ENCODE measurements at places on chromosomes 13 and 19.

GRCh38 chr19:5205937-5206750 lies 134.5 kb downstream of the PTPRS start:
- DNase-seq = no peak

- no peak for DNase-seq
Observed at GRCh38 chr19:33241091-33241529, 15.5 kb upstream of the SLC7A10 start.

DNA sequence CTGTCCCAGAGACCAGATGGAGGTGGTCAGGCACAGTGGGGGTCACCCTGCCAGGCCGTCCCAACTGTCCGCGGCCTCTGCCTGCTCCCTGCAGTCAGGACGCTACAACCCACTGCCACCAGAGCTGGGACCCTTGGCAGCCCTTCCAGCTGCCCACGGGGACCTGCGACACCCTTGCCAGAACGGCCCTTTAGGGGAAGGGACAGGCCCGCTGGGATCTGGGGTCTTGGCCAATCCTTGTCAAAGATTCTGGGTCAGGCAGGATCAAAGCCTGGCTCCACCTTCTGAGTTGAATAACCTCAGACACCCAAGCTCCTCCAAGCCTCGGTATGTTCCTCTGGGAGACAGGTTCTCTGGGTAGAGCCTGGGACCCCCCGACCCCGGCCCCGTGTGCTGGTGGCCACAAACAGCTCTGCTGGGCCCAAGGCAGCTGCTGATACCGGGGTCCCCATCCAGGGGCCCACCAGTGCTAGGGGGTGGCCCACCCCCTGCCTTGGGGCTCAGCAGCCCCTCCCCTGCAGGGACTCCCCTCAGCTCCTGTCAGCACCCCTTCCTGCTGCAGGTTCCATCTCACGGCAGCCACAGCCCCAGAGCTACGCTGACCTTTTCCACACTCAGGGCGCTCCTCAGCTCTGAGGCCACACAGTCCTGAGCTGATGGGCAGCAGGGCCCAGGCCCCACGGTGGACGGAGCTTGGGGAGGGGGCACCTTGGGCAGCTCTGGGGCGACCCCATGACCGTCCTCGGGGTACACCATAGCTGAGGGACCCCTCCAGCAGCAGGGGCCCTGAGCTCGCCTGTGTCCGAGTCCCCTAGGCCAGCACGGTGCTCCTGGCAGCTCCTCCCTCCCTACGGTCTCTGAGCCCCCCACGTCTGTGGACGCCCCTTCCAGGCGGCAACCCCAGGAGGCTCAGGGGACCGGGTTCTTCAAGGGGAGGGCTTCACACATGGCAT lies 18.4 kb downstream of the SBNO2 start:
- no peak for DNase-seq

- DNase-seq = no peak
Observed at GRCh38 chr13:50485979-50486935, 357.2 kb downstream of the DLEU7 start.

DNA sequence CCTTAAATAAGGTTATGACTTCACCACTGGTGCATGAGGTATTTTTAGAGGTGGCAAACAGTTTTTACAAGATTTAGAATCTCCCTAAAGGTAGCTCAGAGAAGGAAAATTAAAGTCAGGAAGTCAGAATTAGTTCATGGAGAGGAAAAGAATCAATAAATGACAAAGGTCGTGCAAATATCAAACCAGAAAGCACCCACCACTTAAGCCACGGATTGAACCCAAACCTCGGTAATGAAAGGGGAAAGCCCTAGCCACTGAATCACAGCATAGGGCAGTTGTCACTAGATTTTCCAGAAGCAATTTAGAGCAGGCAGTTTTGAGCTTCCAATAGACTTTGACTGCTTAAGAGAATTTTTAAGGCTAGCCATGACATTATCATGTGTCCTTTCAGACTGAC lies 1590.4 kb downstream of the SLITRK1 start:
- no peak for DNase-seq

DNA sequence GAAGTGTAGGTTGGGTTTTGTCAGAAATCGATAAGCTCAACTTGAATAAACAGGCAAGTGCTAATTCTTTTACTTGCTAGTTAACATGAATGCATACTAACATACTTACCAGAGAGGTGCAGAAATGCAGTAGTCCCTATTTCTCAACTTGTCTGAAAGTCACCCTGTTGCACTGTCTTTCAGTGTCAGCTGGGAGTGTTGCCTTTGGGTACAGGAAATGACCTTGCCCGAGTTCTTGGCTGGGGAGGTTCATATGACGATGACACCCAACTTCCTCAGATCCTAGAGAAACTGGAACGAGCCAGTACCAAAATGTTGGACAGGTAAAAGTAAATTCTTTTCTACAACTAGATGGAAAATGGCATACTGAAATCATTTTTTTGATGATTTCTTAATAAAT lies 103.5 kb upstream of the AKAP11 start:
- no peak for DNase-seq

- no peak for DNase-seq
Observed at GRCh38 chr19:5960005-5961001, 17.6 kb downstream of the RANBP3 start.

All from CD4-positive, alpha-beta T cell treated with Interleukin-6 for 4 hours (primary cell).